ENCODE measurements at places on chromosomes 5 and 9.

GRCh38 chr5:83035373-83036100 is 41.7 kb downstream of the TMEM167A start:
- no peak overlapping the region for H3K27ac ChIP-seq
- no peaks in the 10 kb centered on the region for H3K36me3 ChIP-seq
- H3K4me1 ChIP-seq: peaks cover 19% of the 10 kb centered on the region
- no peaks in the 10 kb centered on the region for H3K27me3 ChIP-seq
- peak overlapping the region; percentile 20 for H3K4me3 ChIP-seq

DNA sequence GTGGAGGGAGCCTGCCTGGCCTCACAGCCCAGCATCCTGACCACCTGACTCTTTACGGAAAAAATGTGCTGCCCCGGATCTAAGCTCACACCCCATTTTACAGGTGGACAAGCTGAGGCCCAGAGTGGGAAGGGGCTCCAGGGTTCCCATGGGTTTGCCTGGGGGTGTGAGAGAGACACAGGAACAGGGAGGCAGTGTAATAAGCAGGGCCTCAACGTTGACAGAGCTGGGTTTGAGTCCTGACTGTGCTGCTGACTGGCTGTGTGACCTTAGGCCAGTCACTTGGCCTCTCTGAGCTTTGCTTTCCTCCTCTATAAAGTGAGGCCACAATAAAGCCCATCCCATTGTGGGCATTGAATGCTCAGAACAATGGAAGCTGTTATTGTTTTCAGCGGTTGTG is 73.7 kb downstream of the HMCN2 start:
- no peak overlapping the region for H3K4me3 ChIP-seq
- H3K36me3 ChIP-seq: no peaks in the 10 kb centered on the region
- H3K27me3 ChIP-seq: peaks cover 4% of the 10 kb centered on the region
- H3K27ac ChIP-seq: no peak overlapping the region

DNA sequence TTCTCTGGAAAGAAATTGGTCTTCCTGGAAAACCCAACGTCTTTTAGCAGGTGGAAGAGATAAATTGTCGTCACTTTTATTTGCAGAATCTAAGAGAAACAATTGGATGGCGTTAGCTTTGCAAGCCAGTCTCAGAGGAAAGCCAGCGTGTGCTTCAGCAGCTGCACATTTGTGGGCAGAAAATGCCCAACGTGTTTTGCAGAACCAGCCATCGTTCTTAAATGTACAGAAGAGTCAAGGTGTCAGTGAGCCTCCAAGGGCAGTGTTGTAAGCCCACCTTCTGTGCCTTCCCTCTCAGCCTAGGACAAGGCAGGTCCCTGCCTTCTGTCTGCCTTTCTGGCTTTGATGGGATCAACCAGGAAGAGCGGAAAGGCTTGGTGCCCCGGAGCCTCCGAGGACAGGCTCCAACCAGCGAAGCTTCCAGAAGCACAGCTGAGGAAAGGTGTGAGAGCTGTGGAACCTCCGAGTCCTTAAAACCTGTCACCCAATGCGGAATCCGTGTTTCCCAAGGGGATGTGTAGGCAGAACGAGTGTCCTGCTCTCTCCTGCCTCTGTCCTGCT is 116.0 kb upstream of the IRX2 start:
- no peaks in the 10 kb centered on the region for H3K36me3 ChIP-seq
- H3K27ac ChIP-seq: no peak overlapping the region
- no peak for DNase-seq
- H3K27me3 ChIP-seq: no peaks in the 10 kb centered on the region
- H3K4me3 ChIP-seq: no peak overlapping the region

- H3K36me3 ChIP-seq: no peaks in the 10 kb centered on the region
- no peak for DNase-seq
- H3K27ac ChIP-seq: no peak overlapping the region
- H3K27me3 ChIP-seq: peaks cover 5% of the 10 kb centered on the region
- H3K4me3 ChIP-seq: no peak overlapping the region
Observed at GRCh38 chr5:88364991-88365390, 96.3 kb upstream of the TMEM161B start.

GRCh38 chr5:54227109-54227508 is 83.3 kb downstream of the ARL15 start:
- DNase-seq: no peak
- no peaks in the 10 kb centered on the region for H3K27me3 ChIP-seq
- H3K4me1 ChIP-seq: peaks cover 4% of the 10 kb centered on the region
- no peak overlapping the region for H3K27ac ChIP-seq

DNA sequence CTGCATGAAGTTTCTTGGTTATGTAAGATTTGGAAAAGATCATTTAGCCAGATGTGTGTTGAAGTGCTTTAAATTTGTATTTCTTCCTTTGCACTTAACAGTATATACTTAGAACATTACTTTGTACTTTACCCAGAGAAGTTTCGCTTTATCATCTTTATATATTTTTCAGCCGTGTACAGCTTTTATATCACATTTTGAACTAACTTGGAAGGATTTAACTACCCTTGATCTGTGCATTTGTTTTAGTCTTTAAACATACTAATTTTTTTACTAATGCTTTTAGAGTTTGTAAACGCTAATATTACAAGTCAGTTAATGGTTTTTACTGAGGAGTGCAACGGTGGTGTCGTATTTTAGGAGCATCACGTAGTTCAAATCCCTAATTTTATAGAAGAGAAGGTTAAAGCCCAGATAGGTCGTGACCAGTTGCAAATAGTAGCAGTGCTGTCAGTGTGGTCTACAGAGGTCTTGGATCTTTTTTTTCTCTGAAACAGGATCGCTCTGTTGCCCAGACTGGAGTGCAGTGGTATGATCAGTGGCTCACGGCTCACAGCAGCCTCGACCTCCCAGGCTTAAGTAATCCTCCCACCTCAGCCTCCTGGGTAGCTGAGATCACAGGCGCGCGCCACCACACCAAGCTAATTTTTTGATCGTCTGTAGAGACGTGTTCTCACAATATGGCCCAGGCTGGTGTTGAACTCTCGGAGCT is 2.0 kb downstream of the MATR3 start:
- H3K4me1 ChIP-seq: peaks cover 16% of the 10 kb centered on the region
- peaks cover 12% of the 10 kb centered on the region for H3K36me3 ChIP-seq
- DNase-seq: no peak
- peak overlapping the region; percentile 99 for H3K27ac ChIP-seq
- no peaks in the 10 kb centered on the region for H3K27me3 ChIP-seq
- H3K4me3 ChIP-seq: peak overlapping the region; percentile 81

GRCh38 chr9:107237873-107238272 is 45.2 kb upstream of the RAD23B start:
- no peaks in the 10 kb centered on the region for H3K4me1 ChIP-seq
- H3K4me3 ChIP-seq: no peak overlapping the region
- H3K36me3 ChIP-seq: no peaks in the 10 kb centered on the region
- no peak overlapping the region for H3K27ac ChIP-seq

GRCh38 chr9:83476513-83476912 is 61.7 kb downstream of the FRMD3 start:
- no peak overlapping the region for H3K27ac ChIP-seq
- no peaks in the 10 kb centered on the region for H3K27me3 ChIP-seq
- no peaks in the 10 kb centered on the region for H3K4me1 ChIP-seq
- no peak overlapping the region for H3K4me3 ChIP-seq
- H3K36me3 ChIP-seq: no peaks in the 10 kb centered on the region
- DNase-seq: no peak

DNA sequence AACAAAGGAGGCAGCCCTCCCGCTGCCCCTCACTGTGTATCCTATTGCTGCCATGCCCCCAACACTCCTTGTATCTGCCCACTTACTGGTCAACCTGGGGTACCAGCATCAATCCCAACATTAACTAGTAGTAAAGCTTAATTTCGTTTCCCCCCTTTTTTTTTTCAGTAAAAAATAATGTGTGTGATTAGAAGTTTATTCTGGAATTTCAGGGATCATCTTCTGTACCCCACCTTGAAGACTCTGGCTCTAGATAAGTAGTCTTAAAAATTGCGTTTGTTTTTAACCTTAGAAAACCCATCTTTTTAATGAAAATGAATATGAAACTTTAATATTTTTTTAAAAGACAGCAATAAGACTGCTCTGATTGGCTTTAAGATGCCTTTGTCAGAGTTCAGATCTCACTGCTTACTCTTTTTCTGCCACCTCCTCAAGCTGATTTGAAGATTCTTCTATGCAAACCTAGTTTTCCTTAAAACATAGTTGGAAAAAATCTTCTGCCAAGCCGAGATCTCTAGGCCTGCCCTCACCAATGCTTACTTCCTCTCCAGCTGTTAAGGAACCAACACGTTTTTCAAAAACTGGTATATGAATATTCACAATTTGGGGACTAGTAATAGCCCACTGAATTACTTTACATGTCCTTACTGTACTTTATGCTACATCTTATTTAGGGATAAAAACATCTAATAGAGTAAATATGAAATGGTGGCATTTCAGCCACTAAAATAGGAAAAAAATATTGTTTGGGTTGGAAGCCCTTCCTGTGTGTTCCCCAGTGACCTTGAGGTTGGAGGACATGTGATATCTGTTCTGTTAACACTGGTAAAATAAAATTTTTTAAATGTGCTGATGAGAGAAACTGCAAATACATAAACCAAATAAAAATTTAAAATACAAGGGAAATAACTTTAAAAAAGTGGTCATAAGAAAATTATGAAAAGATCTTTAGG is 4.0 kb upstream of the RHOBTB3 start:
- no peaks in the 10 kb centered on the region for H3K36me3 ChIP-seq
- DNase-seq: no peak
- no peaks in the 10 kb centered on the region for H3K27me3 ChIP-seq
- H3K4me3 ChIP-seq: no peak overlapping the region
- peaks cover 47% of the 10 kb centered on the region for H3K4me1 ChIP-seq
- H3K27ac ChIP-seq: no peak overlapping the region

GRCh38 chr9:136567651-136568287 is 21.9 kb upstream of the NOTCH1 start:
- H3K27ac ChIP-seq: no peak overlapping the region
- H3K36me3 ChIP-seq: no peaks in the 10 kb centered on the region
- H3K4me3 ChIP-seq: no peak overlapping the region
- no peaks in the 10 kb centered on the region for H3K27me3 ChIP-seq

DNA sequence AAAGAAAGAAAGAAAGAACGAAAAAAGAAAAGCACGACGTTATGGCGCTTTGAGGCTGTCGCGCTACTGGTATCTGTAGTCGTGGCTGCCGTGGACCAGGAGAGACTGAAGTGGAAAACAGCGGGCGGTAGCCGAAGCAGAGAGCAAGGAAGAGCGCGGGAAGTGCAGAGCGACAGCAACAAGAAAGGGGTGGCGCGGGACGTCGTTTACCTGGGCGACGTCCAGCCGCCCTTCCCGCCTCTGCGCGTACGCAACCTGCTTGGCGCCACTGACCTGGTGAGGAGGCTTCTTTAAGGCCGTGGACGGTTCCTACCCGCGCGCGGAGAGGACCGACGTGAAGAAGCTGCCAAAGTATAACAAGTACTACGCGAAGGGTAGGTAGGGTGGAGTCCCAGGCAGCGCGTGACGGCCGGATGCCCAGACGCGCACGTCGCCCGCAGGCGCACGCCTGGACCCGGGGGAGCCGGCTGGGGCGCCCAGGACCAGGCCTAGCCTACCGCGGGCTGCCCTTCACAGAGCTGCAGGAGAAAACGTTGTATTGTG is 15.4 kb downstream of the CCL28 start:
- no peaks in the 10 kb centered on the region for H3K36me3 ChIP-seq
- H3K4me3 ChIP-seq: peak overlapping the region; percentile 93
- H3K27me3 ChIP-seq: no peaks in the 10 kb centered on the region
- H3K27ac ChIP-seq: peak overlapping the region; percentile 64
- peaks cover 2% of the 10 kb centered on the region for H3K4me1 ChIP-seq
- DNase-seq: peak; percentile 81

DNA sequence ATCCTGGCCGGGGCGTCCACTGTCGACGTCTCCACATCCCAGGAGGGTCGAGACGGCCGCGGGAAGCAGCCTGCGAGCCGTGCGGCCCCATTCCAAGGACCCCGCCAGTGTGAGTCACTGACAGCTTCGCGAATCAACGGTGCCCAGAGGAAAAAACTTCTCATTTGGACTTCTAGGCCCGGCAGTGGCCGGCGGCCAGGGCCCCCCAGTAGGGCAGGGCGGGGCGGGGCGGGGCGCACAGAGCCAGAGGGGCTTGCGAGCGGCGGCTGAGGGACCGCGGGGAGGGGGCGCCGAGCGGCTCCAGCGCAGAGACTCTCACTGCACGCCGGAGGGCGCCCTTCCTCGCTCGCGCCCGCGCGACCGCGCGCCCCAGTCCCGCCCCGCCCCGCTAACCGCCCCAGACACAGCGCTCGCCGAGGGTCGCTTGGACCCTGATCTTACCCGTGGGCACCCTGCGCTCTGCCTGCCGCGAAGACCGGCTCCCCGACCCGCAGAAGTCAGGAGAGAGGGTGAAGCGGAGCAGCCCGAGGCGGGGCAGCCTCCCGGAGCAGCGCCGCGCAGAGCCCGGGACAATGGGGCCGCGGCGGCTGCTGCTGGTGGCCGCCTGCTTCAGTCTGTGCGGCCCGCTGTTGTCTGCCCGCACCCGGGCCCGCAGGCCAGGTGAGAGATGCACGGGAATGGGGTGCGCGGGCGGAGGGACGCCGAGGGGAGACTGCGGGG is at the start of gene F2R:
TSS of gene F2R (plus strand) at position 391 of the 720 bp plus-strand sequence. CDS start at position 573, 182 bp downstream.
- H3K4me3 ChIP-seq: peak within 1 kb of the TSS; percentile 94
- DNase-seq: peak; percentile 73
- H3K4me1 ChIP-seq: peaks cover 15% of the 10 kb centered on the region
- no peaks in the 10 kb centered on the region for H3K27me3 ChIP-seq
- peak within 1 kb of the TSS; percentile 54 for H3K27ac ChIP-seq

DNA sequence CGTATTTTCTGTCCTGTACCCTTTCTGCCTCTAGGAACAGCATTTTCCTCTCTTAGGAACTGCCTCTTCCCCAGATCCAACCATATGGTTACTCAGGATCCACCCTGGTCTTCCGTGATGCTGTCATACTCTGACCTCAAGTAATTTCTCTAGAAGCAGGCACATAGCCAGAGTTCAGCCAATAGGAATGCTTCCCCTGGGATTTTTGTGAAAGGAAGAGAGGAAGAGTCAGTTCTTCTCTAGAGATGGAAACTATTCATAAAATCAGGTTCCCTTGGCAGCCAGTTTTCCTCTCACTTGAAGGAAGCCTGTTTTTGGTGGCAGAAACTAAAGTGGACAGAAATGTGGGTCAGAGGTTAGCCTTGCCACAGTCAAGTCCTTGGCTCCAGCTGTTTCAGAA is 400.1 kb upstream of the PCSK5 start:
- DNase-seq: no peak
- H3K4me1 ChIP-seq: no peaks in the 10 kb centered on the region
- no peak overlapping the region for H3K27ac ChIP-seq

- H3K36me3 ChIP-seq: no peaks in the 10 kb centered on the region
- H3K4me1 ChIP-seq: no peaks in the 10 kb centered on the region
- H3K27ac ChIP-seq: no peak overlapping the region
- DNase-seq: no peak
Observed at GRCh38 chr9:18698992-18699391, 225.0 kb downstream of the ADAMTSL1 start.

All from common myeloid progenitor, CD34-positive (primary cell).